CD4-positive, alpha-beta T cell treated with Interleukin-17A for 1 hour (primary cell): ENCODE measurements at places on chromosomes 12 and 14.

DNA sequence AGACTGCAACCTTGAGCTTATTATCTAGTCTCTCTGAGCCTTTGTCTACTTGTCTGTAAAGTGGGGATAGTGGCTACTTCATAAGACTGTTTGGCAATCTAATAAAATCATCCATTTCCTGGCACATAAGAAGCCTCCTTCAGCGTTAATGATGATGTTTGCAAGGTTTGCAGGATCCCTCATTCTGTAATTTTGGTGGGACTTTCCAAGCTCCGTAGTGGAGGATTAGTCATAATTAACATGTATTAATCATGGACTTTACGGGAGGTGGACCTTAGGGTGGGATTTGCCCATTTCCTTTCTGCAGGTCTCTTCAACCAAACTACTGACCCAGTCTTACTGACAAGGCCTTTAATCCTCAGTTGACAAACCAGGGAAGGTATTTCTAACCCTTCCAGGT lies 66.2 kb downstream of the NTF3 start:
- DNase-seq: no peak

DNA sequence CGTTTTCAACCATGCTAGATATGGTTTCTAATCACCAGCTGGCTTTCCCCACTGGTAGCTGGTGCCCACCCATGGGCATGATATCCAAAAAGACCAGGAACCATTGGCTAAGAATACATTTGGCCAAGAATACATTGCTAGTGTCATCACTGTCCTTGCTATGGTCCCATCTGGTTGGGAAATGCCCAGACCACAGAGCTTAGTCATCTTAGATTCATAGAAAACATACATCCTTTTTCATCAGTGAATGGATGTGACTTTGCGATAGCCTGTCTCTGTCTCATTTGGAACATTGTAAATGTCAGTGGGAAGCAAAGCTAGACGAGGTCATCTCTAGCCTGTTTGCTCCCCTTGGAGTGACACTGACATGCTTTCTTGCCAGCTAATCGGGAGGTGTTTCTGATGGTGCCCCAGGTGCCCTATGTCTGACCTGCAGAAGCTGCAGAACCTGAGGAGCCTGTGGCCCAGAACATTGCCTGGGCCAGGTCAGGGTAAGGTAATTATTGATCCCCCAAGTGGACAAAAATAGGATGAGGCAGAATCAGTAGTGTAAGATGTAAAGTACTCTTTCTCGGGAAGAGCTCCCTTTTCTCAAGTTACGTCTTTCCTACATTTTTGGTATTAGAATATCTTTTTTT lies 194.8 kb downstream of the SLC41A2 start:
- DNase-seq: no peak

DNA sequence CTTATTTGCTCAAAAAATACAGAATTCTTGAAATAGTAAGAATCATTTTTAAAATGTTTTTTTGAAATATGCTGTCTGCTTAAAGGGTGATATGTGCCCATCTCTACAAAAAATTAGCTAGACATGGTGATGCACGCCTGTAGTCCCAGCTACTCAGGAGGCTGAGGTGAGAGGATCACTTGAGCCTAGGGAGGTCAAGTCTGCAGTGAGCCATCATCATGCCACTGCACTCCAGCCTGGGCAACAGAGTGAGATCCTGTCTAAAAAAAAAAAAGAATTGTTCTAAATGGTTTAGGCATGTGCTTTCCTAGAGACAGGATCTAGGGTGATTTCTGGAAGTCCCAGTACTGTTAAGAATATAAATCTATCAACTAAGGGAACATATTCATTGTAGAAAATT lies 75.6 kb upstream of the HECTD1 start:
- no peak for DNase-seq

DNA sequence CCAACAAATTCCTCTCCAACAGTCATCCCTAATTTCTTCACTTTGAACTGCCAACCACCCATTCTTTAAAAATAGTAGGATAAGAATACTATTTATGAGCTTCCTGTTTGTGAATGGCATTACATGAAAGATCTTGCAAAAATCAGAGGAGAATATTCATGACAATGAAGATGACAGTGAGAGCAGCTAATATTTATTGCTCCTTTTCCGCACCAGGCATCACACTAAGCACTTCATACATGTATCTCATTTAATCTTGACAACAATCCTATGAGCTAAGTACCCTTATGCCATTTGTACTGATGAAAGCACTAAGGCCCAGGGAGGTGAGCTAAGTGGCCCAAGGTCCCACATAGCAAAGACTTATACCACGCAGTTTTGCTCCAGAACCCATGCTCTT lies 37.3 kb upstream of the CAPRIN2 start:
- DNase-seq: no peak

DNA sequence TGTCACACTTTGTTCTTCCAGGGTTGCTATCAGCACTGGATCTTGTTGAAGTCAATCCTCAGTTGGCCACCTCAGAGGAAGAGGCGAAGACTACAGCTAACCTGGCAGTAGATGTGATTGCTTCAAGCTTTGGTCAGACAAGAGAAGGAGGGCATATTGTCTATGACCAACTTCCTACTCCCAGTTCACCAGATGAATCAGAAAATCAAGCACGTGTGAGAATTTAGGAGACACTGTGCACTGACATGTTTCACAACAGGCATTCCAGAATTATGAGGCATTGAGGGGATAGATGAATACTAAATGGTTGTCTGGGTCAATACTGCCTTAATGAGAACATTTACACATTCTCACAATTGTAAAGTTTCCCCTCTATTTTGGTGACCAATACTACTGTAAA lies 23.7 kb downstream of the VTI1B start:
- no peak for DNase-seq

DNA sequence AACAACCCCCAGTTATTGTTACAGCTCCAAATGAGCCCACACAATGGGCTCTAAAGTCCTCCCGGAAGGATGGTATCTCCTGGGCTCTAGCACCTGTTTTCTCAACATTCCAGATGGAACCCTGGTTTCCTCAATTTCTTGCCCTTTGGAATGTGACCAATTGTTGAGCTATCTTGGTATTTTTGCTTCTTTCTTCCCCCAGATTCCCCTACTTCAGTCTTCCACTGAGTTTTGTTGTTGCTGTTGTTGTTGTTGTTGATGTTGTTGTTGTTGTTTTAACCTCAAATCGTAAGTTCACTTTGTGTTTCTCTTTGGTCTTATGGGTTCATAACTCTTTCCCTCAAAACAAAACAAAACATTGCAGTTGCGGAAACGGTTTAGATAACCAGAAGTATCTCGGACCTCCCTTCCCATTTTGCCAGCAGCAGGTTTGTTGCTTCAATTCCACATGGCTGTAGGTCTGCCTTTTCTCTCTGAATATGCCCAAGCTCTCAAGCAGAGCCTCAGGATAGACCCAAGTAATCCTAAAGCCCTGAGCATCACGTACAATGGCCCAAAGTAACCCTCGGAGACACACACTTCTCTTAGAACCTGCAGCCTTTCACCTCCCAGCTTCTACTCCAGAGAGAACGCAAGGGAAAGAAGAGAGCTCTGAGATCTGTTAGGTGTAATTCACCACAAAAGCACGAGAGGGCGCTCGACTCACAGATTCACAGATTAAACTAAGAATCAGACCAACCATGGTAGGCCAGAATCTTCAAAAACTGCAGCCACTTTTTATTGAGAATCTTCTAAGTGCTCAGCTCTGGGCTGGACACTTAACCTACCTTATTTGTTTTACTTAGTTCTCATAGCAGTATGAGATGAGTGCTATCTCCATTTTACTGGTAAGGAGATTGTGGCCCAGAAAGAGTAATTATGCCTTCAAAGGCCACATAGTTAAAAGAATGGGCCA lies 1.0 kb upstream of the DDX23 start:
- peak; percentile 93 for DNase-seq

DNA sequence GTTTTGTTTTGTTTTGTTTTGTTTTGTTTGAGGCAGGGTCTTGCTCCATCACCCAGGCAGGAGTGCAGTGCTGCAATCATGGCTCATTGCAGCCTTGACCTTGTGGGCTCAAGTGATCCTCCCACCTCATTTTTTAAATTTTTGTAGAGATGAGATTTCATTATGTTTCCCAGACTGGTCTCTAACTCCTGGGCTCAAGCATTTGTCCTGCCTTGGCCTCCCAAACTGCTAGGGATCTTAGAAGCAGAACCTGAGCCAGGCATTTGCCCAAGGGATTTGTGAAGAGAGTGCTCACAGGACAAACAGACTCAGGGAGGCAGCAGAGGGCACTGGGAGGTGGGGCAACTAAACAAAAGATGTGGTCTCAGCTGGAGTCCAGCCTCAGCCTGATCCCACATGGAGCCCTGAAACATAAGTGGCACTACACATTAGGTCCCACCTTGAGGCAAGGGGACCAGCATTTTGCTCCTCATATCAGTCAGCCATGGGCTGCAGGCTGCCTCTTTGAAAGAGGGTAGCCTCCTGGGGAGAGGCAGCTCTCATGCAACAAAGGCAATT lies 86.2 kb upstream of the CMKLR1 start:
- DNase-seq: no peak

DNA sequence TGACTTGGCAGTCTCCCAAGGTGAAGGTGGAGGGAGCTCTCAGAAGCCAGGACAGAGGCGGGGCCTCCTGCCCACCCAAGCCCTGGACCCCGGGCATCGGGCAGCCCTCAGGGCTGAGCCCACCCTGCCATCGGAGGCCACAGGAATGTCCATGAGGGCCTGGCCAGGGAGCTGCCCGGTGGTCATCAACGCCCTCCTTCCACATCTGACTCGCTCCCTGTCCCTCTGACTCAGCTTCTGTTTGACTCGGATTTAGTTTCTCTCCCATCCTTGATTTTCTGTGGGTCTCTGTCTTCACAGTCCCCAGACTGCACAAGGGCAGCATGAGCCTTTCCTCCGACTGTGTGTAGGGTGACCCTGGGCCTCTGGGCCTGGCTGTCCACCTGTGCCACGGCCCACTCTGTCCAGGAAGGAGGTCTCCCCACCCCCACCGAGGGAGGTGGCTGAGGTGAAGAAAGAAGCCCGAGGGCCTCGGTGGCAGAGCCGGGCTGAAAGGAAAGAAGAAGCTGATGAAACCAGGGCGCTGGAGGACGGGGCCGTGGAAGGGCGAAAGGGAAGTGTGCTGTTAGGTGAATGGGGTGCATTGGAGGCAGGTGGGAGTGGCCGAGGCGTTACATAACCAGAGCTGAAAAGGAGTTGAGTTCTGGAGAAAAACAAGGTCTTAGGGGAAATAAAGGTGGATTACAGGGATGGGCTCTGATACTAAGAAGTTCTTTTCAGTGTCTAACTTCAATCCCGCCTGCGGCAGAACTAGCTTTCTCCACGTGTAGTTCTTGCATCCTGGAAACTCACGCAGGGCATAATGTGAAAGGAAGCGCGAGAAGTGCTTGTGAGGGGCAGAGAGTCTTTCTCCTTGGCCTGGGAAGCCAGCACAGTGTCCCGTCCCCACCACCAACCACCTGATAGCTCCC lies 16.7 kb upstream of the TMEM106C start:
- DNase-seq: no peak

- DNase-seq: no peak
These were observed 11.5 kb upstream of the IFI27 start for GRCh38 chr14:94099006-94099405.

GRCh38 chr12:31368666-31369361 lies 42.9 kb upstream of the SINHCAF start:
- DNase-seq: no peak
